Activated B cell treated with CpG ODN at 0.5 μM for 24 hours (primary cell): ENCODE measurements at places on chromosomes 6 and 20. TPM values are rescaled to one million over a fixed set of nuclear protein-coding genes. Genes with fewer than 3 reads are reported as not detected.

BPI gene
- total RNA-seq, result not detected in 2 replicates

SLC32A1 gene
- not detected in 2 replicates for total RNA-seq

- no peaks in the 10 kb centered on the region for H3K36me3 ChIP-seq
- H3K27ac ChIP-seq, result no peak overlapping the region
- no peak overlapping the region for H3K4me3 ChIP-seq
- no peak for DNase-seq
- H3K4me1 ChIP-seq, result no peaks in the 10 kb centered on the region
Measured at GRCh38 chr20:59831916-59832270, 101.5 kb downstream of the SYCP2 start.

- no peak overlapping the region for H3K27ac ChIP-seq
- H3K4me1 ChIP-seq, result no peaks in the 10 kb centered on the region
- DNase-seq, result no peak
- H3K36me3 ChIP-seq, result no peaks in the 10 kb centered on the region
Measured at GRCh38 chr6:94862112-94862511, 715.2 kb upstream of the MANEA start.

DNA sequence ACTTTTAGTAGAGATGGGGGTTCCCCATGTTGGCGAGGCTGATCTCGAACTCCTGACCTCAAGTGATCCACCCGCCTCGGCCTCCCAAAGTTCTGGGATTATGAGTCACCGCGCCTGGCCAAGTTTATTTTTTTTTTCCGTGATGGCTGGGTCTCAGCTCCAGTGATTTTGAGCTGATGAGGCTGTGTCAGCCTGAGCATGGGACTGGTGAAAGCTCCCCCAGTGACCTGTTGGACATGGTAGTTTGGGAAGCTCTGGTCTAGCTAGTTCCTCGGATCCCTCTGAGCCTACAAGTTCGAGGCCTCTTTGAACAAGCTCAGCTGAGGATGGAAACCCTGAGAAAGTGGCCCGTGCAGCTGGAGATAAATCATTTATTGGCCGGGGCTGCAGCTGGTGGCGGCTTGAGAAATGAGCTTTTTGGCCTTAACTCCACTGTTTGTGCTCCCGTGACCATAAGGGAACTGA lies 126.8 kb downstream of the SNX5 start:
- H3K27ac ChIP-seq, result no peak overlapping the region
- no peaks in the 10 kb centered on the region for H3K36me3 ChIP-seq
- peaks cover 41% of the 10 kb centered on the region for H3K4me1 ChIP-seq
- no peak for DNase-seq

DNA sequence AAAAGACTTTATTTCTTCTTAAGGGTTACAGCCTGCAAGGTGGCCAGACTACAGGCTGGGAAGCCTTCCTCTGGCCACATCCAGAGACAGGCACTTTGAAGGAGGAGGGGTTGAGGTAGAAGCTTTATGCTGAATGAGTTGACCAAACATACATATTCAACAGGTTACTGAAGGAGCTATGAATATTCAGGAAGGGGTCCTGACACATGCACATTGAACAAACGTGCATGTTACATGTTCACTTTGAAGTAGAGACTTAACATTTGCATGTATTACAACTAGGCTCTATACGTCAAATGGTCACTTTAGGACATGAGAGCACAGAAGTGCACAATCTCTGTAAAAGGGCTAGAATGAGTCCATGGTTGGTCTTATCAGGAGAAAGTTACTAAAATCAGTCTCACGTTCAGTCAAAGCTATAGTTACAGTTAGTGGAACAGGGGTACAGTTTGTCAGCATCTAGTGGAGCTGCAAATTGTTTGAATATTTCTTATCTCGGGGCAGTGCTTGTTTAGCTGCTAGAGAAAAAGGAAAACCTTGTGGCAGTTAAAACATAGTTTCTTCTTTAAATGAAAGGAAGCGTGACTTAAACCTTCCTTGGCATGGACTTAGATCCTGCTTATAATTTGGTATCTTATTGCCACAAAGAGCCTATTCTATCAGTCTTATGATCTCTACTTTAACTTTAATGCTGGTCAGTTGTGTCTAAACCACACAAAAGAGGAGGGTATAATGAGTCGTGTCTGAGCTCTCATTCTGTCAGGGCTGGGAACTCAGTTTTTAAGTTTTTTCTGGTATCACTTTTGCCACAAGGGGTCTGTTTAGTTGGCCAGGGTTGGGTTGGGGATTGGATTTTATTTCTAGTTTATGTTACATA lies 4.6 kb upstream of the ZSCAN9 start:
- no peak for DNase-seq
- peaks cover 5% of the 10 kb centered on the region for H3K36me3 ChIP-seq
- peaks cover 21% of the 10 kb centered on the region for H3K4me1 ChIP-seq
- no peak overlapping the region for H3K4me3 ChIP-seq
- H3K27ac ChIP-seq, result no peak overlapping the region
- peaks cover 41% of the 10 kb centered on the region for H3K27me3 ChIP-seq
